ENCODE measurements at places on chromosomes 5 and 9.

- no peak for DNase-seq
Measured at GRCh38 chr9:26502311-26502710, 390.3 kb downstream of the CAAP1 start.

- DNase-seq = no peak
Measured at GRCh38 chr9:35666549-35666948, 1.6 kb upstream of the ARHGEF39 start.

DNA sequence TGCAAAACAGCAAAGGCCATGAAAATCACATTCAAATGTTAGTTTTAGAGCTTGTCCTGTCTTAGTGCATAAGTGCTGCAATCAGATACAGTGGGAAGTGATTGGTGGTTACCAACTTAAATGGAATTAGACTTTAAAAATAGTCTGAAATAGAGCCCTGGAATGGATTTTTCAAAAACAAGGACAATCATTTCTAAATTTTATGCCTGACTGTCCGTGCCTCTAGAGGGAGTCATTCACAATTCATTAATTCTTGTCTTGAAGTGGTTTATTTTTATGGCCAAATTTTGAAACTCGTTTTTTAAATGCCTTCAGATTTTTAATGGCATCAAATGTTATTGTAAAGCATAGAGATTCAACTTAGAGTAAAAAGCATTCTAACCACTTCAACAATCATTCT is 561.8 kb upstream of the DAB2 start:
- no peak for DNase-seq

DNA sequence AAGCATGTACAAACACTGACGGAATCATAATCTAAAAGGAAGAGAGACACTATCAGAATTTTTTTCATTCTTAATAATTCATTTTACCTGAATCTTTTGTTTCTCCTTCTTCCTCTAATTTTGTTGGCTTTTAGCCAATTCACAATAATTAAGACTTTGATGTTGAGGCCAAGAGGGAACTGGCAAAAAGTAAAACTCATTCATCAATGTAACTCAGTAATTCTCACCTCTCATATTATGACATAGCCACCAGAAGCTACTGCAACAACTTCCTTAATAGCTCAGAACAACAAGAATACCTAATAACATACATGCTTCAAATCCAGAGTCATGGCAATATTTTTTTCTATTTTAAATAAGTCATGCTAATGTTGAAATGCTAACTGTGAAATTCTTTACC is 64.5 kb downstream of the MCTP1 start:
- no peak for DNase-seq

DNA sequence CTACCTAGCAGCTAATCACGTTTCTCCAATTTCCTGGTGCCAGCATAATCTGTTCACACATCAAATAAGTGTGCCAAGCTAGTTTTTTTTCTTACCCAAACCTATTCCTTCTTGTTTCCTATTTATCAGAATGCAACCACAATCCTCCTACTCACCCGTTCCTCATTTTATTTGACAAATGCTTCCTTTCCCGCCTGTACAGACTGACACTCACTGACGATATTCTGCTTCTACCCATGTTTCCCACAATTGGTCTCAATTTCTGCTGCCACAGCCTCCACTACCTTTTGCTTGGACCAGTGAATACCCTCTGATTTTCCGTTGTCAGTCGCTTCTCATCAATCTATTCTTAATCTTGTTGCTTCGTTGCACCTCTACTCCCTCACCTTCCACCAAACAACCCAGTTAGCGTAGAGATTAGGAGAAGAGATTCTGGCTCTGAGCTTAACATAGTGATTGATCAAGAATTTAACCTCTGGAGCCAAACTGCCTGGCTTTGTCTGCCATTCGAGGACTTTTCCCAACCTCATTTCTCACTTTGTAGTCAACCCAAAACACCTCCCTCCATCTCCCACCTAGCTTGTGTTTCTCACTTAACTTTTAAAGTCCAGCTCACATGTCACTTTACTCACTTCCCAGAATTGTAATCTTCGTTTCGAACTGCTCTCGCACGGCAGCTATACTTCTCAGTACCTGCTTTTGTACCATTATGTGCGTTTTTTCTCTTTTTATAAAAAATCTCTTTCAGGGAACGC is 729 bp upstream of the TMEM38B start:
- DNase-seq = no peak

DNA sequence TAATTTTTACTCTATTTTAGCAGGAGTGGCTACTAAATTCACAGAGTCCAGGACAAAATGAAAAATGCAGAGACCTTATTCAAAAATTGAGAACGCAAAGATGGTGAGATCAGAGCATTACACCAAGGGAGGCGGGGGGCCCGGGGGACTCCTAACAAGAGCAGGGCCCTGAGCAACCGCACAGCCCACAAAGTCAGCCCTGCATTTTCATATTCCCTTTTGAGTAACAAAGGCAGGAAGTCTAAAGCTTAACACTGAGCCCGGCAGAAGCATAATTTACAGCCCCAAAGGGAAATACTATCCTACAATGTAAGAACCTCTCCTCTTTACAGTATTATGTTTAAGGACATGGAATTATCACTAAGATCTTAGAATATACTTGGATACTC is 69.4 kb downstream of the TLE1 start:
- no peak for DNase-seq

DNA sequence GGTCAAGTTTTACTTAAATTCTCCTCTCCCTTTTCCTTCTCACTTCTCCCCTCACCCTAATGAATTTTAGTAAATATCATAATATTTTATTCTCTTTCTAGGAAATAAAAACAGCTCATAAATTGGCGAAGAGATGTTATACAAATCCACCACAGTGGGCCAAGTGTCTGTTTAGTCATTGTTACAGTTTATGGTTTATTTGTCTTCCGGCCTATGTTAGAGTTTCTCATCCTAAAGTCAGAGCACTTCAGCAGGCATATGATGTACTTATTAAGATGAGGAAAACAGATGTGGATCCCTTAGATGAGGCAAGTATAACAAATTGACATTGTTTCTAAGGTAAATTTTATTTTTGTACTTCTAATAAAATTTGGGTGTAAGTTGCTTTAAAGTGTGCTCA is 48.2 kb downstream of the RPS6 start:
- no peak for DNase-seq

DNA sequence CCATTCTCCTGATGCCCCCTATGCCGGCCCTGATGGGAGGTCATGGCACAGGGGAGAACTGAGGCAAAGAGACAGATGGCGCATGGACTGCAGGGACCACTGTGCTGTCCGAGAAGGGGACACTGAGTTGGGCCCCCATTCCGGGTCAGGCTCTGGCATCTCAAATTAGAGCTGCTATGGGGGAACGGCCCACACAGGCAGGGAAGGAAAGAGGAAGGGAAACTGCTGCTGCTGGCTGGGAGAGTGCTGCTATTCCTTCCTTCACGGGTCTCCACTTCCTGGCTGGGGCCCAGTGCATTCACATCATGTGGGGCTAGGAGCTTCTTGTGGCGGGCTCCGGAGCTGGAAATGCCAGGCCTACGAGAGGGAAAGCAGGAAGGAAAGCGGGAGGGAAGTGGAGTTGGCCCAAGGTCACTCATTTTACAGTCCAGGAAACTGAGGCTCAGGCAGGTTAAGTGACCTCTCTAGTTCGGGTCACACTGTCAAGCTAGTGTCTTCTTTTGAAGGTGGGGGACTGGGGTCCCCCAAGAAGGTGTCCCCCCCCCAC is 1.3 kb upstream of the CARD19 start:
- no peak for DNase-seq

DNA sequence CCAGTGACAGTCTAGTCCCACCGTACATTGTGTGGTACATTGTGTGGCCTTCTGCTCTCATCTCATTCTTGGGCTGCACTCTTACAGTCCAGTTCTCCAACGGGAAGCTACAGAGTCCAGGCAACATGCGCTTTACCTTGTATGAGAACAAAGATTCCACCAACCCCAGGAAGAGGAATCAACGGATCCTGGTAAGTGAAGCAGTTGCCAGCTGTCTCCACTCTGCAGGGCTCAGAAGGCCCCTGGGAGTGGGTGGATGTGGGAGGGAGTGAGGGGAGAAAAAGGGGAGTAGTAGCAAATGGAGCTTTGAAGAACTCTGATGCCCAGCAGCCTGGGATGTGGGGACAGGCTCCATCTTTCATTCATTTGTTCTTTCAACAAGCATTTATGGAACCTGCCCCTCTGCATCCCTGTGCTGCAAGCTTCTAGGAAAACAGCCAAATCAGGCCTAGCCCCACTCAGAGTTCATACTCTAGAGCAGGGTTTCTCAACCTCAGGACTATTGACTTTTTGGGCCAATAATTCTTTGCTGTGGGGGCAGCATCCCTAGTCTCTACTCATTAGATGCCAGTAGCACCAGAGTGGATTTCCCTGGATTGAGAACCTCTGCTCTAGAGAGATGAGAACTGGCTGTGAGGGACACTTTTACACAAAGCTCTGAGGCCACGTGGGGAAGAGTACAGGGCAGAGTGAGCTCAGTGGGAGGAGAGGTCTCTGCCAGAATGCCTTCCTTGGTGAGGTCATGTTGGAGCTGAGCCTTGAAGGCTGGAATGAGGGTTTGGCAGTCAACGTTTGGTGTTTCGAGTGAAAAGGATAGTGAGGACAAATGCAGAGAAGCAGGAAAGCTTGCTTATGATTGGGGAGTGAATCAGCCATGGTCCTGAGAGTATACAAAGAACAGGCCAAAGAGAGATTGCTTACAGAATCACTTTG is 1.1 kb downstream of the POLR1E start:
- no peak for DNase-seq

- DNase-seq = no peak
Measured at GRCh38 chr5:147674411-147674810, 108.1 kb downstream of the JAKMIP2 start.

GRCh38 chr5:150353032-150353675 is 4.3 kb upstream of the TCOF1 start:
- DNase-seq = no peak

DNA sequence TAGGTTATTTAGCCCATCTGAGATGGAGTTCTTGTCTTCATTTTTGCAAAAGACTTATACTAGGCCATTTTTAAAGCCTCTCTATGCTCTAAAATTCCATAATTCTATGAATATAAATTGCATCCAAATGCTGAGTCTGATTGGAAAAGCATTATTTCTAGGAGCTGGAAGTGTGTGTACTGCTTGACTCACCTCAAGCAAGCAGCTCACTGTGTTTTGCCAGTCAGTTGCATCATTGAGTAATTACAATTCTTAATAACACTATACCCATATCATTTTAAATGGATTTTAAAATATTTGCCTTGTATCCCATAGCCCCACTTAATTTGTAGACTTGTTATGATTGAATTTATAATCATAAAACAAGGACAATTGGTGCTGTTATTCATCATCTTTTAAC is 161.0 kb downstream of the PAM start:
- no peak for DNase-seq

DNA sequence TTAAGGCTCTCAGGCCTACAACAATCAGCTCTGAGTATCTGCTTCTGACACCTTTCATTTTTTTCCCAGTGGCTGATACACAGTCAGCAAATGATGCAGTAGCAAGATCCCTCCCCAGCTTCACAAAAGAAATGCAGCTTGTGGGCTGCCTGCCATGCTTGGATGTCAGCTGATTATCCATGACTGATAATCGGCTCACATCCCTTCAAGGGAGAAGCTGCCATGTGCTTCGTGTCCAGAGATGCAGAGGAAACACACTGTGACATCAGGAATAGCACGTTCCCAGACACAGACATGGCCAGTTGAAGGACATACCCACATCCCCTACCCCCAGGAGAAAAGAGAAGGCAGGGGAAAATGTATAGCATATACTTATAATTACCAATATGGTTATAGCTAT is 27.9 kb downstream of the TMEM215 start:
- DNase-seq = no peak

DNA sequence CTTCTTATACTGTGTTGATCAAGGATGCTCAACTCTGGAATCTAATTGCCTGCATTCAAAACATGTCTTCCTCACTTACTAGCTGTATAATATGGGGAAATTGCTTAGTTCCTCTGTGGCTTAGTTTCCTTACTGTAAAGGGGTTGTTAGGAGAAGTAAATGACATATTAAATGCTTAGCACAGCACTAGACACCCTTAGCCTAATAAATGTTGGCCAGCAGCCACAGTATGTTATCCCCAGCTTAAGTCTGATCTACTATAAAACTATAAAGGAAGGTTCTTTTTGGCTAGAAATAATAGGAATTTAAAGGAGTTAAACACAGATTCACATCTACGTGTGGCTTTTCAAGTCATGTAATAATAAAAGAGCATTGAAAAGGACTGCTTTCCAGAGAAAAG is 232.4 kb downstream of the PCSK1 start:
- no peak for DNase-seq

DNA sequence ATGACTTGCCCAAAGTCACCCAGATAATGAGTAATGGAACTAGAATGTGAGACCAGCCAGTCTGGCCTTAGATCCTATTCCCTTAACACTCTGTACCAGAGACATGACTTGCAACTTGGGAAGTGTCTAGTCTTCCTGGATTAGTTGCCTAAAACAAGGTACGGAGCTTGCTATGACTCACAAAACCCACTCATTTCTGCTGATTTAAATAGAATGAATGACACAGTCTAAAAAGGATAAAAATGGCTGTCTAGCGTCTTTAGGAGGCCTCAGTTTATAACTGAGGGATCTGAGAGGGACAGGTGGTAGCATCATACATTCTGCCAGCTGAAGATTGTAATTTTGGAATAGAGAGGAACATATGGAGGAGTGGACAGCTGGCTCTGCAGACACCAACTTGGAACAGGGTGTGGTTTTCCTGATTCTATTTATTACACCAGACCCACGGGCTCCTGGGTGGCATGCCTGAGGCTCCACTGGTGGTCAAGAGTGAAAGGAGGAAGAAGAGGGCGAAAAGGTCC is 62.7 kb downstream of the ABLIM3 start:
- DNase-seq = no peak

DNA sequence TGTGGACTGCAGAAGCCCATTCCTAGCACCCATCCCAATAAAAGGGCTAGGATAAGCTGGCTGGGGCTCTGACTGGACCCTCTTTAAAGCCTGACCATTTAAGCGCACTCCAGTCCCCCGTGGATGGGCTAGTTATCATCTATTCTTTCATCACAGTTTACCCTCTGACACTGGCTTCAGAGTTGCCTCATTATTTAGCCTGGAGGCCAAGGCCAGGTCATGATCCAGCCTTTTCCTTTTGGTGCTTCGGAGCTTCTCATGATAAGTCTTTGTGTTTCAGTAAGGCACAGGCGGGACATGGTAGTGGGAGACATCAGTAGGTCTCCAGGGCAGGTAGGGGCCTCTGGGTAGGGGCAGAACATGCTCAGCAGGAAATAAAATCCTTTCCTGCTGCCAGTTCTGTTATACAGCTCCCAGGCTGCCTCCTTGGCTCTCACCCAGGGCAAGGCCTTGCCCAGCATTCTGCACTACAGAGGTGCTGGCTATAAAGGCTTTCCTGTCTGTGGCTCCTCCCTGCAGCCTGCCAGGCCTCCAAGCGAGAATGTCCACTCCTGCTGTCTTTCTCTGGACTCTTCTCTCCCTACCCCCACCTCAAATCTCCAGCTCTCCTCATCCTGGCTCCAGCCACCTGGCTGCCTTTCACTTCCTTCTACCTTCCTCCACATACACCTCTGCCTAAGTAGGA is 128.8 kb downstream of the FSTL4 start:
- DNase-seq = no peak

GRCh38 chr5:96963267-96963666 is 27.4 kb downstream of the LNPEP start:
- no peak for DNase-seq

GRCh38 chr5:160119905-160120266 is 636 bp upstream of the PWWP2A start:
- DNase-seq = no peak

GRCh38 chr5:94420885-94421284 is 197.5 kb downstream of the KIAA0825 start:
- no peak for DNase-seq

Data from activated CD4-positive, CD25-positive, alpha-beta regulatory T cell (primary cell).